Effector CD8-positive, alpha-beta T cell (primary cell): ENCODE measurements at places on chromosomes 2 and 18.

- no peak for DNase-seq
Measured at GRCh38 chr2:151033271-151034248, 228.1 kb downstream of the RBM43 start.

DNA sequence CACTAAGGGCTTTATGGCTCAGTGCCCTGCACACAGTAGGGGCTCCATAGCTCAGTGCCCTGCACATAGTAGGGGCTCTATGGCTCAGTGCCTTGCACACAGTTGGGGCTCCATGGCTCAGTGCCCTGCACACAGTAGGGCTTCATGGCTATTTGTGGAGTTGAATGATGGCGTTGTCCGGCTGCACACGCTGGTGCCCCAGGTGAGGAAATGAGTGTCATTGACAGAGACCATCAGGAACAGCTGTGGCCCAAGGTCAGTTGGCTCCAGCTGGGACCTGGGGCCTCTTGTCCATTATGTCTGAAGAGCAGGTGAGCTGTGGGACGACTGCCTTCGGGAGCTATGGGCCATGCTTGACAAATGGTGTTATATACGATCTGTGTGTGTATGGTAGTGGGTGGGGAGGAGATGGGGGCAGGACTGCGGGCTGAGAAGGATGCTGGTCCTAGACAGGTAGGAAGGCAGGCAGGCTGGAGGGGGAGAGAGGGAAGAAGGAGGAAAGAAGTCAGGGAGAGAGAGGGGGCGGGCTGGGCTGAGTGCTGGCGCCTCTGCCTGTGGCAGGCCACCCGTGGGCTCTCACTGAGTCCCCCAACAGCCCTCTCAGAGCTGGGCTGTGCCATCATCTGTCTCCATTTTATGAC lies 130.6 kb downstream of the CLIP4 start:
- no peak for DNase-seq

DNA sequence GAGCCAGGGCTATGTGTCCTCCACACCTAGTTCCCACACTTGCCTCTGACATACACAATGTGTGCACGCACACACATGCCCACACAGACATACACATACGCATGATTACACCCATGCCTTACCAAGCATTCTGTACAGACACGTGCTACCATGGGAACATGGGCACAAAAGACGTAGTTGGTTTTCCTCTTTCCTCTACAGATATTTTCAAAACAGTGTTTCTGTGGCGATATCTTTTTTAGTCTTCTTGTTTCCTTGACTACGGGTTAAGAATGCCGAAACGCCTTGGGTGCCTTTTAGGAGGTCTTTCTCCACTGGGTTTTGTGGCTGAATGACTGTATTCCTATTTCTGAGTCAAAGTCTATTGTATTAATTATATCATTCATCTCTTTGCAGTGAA lies 75.5 kb upstream of the SPTBN1 start:
- DNase-seq: no peak

DNA sequence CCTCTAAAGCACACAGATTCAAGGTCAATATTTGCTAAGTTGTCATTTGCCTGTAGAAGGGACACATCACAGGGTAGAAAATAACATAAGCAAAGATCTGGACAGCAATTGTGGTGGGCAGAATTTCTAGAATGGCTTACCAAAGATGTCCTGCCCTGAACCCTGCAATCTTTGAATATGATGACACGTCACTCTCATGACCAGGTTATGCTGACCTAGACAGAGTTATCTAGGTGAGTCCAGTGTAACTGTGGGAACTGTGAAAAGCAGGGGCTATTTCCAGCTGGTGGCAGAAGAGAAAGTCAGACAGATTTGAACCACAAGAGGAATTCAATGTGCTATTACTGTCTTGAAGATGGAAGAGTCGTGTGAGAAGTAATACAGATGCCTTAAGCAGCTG lies 112.3 kb upstream of the CNGA3 start:
- DNase-seq: no peak

- DNase-seq: no peak
Measured at GRCh38 chr18:43772907-43773306, 495.6 kb upstream of the SYT4 start.

- no peak for DNase-seq
Measured at GRCh38 chr2:98715812-98716451, 15.0 kb downstream of the MGAT4A start.

DNA sequence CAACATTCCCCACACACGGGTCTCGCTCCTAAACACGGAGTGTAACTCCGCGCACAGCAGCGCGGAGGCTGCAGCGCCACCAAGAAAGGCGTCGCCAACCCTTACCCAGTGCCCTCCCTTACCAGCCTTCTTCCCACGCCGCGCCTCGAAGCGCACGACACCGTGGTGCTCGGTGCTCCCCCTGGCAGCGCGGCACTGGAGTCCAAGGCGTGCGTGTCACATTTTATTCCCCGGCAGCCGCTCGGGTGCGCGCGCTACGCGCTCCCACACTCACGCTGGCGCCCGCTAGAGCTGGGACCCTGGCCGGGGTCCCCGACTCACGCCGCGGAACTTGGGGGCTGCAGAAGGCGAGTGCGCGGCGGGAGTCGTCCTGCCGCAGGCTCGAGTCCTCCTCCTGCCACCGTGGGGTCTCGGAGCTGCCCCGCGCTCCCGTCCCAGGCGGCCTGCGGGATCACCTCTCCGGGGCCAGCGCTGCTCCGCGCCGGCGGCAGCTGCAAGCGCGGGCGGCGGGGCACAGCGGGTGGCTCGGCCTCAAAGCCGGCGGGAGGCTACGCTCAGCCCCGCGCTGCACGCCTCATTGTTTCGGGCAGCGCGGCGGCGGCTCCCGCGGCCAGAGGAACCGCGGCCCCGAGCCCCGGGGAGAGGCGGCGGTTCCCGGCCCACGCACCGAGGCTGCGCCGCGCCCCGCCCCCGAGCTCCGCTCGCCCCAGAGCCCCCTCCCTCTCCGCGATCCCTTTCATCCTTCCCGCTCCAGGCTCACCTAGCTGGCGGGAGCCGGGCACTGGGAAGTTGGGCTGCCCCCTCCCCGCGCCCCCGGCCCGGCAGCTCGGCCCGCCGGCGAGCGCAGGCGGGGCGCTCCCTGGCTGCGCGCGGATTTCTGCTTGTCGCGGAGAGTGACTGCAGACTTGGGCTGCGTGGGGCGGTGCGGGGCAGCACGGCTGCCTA lies at the start of gene ST6GAL2:
TSS of gene ST6GAL2 (minus strand) at position 197 of the 945 bp plus-strand sequence. CDS start 42,190 bp downstream, outside the sequence.
- no peak for DNase-seq

- no peak for DNase-seq
Measured at GRCh38 chr2:109450574-109451273, 163.0 kb downstream of the SEPTIN10 start.

- no peak for DNase-seq
Measured at GRCh38 chr18:34872066-34872465, 162.0 kb downstream of the DTNA start.

GRCh38 chr2:191148791-191149190 lies 2.0 kb downstream of the STAT4 start:
- no peak for DNase-seq

DNA sequence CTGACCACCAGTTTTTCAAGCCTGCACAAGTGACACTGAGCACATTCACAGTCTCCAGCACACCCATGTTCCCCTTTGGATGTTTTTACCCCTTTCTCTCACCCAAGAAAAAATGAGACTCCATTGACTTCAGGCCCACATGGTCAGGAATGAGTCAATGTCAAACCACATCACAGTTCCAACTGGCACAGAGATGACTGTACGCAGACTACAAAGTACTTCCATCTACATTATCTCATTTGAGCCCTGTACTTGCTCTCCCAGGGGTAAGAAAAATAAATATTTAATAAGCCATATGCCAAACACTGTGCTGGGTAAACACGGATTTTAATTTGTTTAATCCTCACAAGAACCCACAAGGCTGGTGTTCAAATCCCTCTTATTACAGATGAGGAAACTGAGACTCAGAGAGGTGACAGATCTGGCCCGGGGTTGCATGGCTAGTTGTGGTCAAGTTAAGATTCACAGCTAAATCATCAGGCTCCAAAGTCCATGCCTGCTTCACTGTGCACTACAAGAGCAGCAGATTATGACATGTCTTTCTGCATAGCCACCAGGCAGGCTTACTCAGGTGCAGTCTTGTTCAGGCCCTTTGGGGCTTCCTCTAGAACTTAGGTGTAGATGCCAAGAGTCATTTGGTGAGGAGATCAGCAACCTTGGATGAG lies 106.1 kb downstream of the TXNL1 start:
- DNase-seq: no peak

DNA sequence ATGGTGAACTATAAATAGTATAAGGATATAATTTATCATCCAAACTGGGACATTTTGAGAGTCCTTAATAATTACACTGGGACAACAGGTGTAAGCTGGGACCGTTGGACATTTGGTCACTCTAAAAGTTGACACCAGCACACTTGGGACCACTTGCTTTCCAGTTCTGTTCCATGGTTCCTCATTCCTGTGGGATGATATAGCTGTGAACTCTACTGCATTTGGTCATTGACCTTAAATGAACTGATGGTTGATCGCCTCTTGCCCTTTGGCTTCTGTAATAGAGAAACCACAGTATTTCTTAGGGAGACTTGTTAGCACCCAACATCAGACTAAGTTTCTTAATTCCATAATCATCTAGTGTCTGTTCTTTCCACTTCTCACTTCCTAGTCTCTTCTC lies 46.7 kb downstream of the EML6 start:
- DNase-seq: no peak

- DNase-seq: no peak
Measured at GRCh38 chr2:15472133-15472532, 89.0 kb downstream of the NBAS start.

- no peak for DNase-seq
Measured at GRCh38 chr2:160657196-160657595, 163.6 kb upstream of the RBMS1 start.

GRCh38 chr18:23918395-23919032 lies 96.0 kb upstream of the TTC39C start:
- DNase-seq: peak; percentile 69

GRCh38 chr2:45169339-45170190 lies 160.3 kb upstream of the SIX2 start:
- DNase-seq: no peak

DNA sequence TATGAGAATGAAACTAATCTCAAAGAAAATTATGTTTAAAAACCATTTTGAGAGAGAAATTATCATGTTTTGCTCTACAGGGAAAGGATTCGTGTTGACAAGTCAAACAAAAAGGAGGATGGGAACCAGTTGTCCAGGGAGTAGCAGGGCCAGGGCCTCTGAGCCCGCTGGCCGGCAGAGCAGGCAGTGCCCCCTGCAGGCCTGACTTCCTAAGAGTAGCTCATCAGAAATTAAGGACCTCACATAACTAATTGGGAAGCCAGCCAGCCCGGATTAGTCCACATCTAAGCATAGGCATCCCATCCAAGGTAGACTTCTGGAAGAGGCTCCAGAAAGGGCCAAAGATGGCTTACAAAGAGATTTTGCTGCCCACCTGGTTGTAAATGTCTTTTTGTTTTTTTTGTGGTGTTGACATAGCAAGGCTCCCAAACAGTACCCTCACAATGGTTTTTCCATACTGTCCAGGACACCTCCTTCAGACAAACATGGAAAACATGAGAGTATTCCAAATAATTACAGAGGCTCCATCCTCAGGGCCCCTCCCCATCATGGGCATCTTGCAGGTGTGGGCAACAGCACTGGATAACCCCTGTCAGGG lies 241.2 kb upstream of the TANK start:
- DNase-seq: peak; percentile 2

- DNase-seq: no peak
Measured at GRCh38 chr2:207235621-207236020, 69.9 kb upstream of the KLF7 start.

DNA sequence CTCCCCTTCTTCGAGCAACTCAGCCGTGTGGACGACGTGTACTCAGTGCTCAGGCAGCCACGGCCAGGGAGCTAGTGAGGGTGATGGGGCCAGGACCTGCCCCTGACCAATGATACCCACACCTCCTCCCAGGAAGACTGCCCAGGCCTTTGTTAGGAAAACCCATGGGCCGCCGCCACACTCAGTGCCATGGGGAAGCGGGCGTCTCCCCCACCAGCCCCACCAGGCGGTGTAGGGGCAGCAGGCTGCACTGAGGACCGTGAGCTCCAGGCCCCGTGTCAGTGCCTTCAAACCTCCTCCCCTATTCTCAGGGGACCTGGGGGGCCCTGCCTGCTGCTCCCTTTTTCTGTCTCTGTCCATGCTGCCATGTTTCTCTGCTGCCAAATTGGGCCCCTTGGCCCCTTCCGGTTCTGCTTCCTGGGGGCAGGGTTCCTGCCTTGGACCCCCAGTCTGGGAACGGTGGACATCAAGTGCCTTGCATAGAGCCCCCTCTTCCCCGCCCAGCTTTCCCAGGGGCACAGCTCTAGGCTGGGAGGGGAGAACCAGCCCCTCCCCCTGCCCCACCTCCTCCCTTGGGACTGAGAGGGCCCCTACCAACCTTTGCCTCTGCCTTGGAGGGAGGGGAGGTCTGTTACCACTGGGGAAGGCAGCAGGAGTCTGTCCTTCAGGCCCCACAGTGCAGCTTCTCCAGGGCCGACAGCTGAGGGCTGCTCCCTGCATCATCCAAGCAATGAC lies 4.8 kb downstream of the CTDSP1 start:
- no peak for DNase-seq

DNA sequence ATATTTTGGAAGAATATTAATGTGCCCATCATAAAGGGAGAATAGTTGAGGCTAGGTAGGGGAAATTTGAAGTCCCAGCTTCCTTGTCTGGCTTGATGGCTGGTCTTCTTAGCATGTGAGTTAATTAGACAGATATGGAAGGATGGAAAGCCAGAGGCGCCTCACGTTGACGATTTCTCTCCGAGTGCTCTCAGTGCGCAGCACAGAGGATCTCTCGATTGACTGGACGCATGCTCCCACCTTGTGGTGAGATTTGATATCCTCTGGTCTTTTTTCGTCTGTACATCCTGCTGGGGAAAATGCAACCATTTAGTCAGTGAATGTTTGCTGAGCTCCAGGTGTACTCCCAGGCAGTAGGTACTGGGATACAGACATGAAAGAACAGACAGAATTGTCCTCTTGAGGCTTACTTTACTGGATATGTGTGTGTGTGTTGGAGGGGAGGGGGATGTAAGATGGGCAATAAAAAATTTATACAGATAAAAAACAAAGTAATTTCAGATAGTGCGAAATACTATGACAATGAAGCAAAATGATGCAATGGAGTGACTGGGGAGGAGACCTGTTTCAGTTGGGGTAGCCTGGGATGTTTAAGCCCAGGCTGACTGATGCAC lies 66.9 kb upstream of the ZNG1B start:
- DNase-seq: no peak
